ENCODE measurements at places on chromosomes 7 and 10.
A peak's percentile ranks its signal among the peaks of the same experiment; 100 is the strongest.

GRCh38 chr10:62456611-62457101, 82.5 kb downstream of the ZNF365 start:
- DNase-seq, result no peak

DNA sequence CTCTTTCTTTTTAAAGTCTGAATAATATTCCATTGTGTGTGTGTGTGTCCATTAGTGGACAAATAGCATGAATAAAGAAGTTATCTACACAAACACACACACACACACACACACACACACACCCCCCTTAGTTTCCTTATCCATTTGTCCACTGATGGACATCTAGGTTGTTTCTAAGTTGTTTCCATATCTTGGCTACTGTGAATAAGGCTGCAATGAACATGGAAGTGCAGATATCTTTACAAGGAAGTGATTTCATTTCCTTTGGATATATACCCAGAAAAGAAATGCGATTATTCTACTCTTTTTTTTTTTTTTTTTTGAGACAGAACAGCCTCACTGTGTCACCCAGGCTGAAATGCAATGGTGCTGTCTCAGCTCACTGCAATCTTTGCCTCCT, 113.5 kb downstream of the MBL2 start:
- no peak for DNase-seq

DNA sequence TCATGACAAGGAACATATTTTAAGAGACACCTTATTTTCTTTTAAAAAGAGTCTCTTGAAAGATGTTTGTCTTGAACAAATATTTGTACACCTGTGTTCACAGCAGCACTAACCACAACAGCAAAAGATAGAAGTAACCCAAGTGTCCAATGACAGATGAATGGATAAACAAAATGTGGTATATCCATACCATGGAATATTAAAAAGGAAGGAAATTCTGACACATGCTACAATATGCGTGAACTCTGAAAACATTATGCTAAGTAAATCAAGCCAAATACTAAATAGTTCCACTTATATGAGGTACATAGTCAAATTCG, 17.8 kb downstream of the SGMS1 start:
- no peak for DNase-seq

GRCh38 chr10:102231357-102232318, 5.5 kb downstream of the ELOVL3 start:
- no peak for DNase-seq

GRCh38 chr7:106600569-106601373, 60.2 kb downstream of the CCDC71L start:
- DNase-seq, result no peak

DNA sequence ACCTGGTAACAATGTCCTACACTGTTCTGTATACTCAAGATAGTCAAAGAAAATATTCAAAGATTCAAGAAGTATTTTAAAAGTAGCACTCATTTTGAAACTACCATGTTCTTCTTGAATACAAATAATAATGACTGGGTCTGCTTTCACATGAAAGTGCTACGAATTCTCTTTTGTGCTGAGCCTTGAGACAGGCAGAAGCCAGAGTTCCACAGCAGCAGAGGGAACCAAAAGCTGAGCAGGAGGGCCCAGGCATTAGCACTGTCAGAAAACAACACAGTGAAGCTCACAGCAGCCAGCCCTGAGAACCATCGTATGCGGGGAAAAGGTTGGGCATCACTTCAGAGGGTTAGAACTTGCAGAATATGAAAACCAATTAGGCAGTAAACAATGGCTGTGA, 38.9 kb downstream of the ANKMY2 start:
- no peak for DNase-seq

- no peak for DNase-seq
Observed at GRCh38 chr7:44318332-44318731, 7.1 kb downstream of the CAMK2B start.

DNA sequence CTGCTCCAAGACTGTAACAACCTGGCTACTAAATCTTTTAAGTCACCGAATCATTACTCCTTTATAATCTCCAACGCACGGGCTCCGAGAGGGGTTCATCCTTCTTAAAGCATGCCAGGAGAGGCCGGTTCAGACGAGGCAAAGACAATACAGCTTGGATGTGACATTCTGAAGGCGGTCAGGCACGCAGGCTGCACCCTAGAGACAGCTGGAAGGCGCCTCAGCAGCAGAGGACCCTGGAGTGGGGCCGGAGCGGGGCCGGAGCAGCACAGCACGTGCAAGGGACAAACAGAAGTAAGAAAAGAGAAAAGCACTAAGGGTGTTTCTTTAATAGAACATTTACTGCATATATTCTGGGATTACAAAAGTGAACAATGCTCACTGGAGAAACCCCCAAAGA, 97.8 kb upstream of the PPP2R2D start:
- DNase-seq, result no peak

DNA sequence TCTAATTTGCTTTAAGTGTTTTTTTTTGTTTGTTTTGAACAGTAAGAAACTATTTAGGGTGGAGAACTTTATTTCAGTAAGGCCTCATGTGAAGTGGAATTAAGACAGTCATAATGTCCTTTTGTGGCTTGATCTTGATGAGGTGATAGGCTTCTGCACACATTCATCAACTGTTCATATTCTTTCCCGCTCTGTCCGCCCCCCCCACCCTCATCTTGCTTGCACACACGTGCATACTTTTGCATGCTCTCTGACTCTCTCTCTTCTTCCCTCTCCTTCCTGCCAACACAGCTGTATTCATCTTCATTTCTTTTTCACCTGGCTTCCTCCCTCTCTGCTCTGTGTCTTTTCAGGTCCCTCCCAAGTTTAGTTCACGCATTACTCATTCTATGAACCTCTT, 429.6 kb downstream of the AUTS2 start:
- no peak for DNase-seq

- DNase-seq, result peak; percentile 53
Observed at GRCh38 chr7:100430493-100431285, 1.1 kb downstream of the MEPCE start.

GRCh38 chr10:89296220-89296648, 5.6 kb upstream of the IFIT2 start:
- no peak for DNase-seq

GRCh38 chr7:93014410-93014809, 103.4 kb downstream of the SAMD9 start:
- DNase-seq, result no peak

DNA sequence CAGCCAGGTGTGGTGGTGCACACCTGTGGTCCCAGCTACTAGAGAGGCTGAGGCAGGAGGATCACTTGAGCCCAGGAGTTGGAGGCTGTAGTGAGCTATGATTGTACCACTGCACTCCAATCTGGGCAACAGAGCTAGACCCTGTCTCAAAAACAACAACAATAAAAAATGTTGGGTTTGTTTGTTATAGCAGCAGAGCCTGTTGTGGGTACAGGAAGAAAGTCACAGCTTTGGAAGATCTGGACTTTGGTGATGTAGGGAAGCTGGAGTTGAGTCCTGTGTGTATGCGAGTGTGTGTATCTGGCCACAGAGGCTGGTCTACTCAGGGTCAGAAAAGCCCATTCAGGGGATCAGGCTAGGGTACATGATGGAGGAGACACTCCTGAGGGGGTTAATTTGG, 3.9 kb downstream of the GRID2IP start:
- DNase-seq, result no peak

DNA sequence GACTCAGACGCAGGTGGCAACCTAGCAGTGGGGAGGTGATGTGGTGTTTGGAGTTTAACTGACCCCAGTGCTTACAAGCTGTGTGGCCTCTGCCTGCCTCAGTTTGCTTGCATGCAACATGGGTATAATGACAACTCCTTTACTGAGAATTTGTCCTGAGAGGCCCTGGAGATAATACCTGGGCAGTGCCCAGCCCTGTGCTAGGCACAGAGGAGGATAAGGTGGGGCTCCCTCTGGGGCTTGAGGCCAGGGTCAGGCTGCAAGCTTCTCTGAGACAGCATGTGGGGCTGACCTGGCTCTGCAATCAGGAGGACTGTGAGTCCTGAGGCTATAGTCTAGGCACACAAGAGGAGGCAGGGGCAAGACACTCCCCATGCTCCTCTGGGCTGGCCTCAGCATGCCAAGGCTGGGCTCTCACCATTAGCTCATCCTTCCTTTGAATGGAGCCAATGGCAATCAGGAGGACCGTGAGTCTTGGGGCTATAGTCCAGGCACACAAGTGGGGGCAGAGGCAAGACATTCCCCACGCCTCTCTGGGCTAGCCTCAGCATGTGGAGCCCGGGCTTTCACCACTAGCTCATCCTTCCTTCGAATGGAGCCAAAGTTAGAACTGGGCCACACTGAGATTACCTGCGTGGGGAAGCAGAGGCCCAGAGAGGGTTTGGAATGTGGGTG, 147.9 kb downstream of the RPS24 start:
- DNase-seq, result no peak

DNA sequence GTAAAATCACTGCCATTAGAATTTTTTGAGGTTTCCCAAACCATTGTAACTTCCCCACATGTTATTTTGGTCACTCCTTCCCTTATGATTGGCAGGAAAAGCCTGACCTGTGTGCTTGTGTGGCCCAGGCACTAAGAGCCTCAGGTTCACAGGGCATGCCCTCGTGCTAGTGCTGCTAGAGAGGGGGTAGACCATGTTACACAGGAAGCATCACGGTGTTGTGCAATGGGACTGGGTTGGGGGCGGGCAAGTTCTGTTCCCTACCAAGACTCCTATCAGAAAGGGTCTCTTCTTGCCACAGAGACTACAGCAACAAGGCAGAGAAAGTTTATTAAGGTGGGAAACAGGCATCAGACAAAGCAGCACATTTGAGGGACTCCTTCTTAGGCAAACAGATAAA, 32.2 kb downstream of the LSM5 start:
- DNase-seq, result no peak

GRCh38 chr7:122791959-122792545, 89.3 kb upstream of the RNF148 start:
- DNase-seq, result no peak

DNA sequence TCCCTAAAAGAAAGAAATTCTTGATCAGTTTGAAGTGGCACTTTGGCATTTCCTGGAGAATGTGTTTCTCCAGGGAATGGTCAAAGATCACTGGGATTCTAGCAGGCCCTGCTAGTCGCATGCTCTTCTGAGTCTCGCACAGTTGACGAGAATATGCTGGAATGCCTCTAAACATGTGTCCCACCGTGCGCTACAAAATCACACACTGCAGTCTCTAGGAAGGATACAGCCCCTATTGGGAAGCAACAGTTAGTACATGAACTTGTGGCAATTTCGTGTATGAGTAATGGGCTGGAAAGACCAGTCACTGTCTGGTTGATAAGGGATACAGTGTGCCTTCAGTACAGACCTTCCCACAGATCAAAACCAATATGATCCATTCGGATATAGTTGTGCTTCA, 257.9 kb downstream of the PRPF18 start:
- no peak for DNase-seq

DNA sequence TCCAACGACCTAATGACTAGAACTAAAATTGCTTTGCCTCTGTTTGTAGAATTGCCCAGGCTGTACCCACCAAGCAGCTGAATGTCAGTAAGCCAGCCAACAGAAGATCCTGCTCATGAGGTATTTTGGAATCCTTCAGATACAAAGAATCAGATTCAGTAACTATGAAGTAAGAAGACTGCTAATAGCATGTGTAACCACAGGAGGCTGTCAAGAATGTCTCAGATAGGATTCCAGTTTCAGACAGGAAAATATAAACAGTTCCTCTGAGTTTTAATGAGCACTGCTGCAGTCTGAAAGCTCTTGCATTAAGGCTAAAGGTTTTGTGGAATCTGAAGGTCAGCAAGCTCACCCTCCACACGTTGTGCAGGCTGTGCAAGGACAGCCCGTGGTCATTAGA, 112.6 kb upstream of the ADAM12 start:
- DNase-seq, result no peak

DNA sequence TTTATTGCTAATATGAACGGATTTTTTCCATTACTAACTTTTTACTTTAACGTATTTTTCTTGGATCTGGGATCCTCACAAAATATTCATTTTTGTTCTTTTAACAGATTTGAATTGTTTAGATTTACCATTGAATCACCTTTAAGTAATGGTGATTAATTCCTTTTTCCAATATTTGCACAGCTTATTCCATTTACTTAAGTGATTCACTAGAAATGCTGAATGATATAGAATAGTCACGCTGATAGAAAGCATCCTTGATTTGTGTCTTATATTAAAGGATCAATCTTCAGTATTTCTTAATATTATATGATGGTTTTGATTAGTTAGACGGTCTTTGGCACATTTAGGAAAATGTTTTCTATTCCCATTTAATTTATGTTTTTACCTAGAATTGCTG, 116.4 kb upstream of the LRRTM3 start:
- no peak for DNase-seq

DNA sequence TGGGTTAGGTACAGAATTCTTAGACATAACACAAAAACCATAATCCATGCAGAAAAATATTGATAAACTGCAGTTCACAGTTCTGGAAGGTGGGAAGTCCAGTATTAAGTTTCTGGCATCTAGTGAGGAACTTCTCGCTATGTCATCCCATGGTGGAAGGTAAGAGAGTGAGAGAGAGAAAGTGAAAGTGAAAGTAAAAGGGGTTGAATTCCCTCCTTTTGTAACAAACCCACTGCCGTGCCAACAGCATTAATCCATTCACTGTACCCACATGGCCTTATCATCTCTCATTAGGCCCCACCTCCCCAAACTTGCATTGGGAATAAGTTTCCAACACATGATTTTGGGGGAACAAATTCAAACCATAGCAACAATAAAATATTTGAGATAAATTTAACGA, 17.1 kb downstream of the ZNF485 start:
- no peak for DNase-seq

GRCh38 chr10:51288511-51288910, 214.2 kb downstream of the PRKG1 start:
- no peak for DNase-seq

- DNase-seq, result peak; percentile 83
Observed at GRCh38 chr7:101608772-101609713, 20.1 kb downstream of the MYL10 start.

DNA sequence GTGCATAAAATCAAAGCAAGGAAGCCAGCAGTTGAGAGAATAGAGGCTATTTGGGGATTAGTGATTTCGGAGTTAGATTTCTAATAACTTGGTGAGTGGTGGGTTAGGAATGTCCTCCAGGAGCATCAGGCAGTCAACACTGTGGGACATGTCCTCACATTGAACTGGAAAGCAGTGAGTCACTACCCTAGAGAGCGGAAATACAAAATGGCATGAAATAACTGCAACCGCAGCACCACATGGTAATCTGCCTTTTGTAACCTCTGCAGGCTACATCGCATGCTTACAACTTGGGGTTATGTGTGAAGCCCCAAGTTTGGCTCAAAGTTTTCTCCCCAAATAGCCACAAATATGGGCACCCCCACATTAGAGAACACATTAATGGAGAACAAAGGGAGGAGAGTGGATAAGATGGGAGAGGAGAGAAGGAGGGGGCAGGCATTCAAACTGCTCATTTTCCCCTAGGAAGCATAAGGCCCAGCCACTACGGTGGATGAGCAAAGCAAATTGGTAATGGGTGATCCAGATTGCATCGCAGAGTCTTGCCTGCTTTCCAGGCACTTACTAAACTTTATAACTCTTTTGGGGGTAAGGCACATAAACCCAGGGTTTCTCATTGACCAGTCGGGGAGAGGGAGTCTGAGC, 22.0 kb upstream of the SLF2 start:
- no peak for DNase-seq

- DNase-seq, result no peak
Observed at GRCh38 chr10:126663880-126664279, 6.6 kb downstream of the C10orf90 start.

All from NCI-H526 (cell line).